ENCODE measurements at places on chromosomes 12 and 14. TPM values are rescaled to one million over a fixed set of nuclear protein-coding genes. Genes with fewer than 3 reads are reported as not detected.

ARPC3 gene
- 234 TPM for total RNA-seq

GRCh38 chr12:66152732-66153131 lies 17.1 kb downstream of the TMBIM4 start:
- DNase-seq, result peak; percentile 56

AMN gene
- under 0.01 TPM for total RNA-seq

GRCh38 chr12:53313996-53314395 lies 7.4 kb downstream of the AAAS start:
- no peak for DNase-seq

DNA sequence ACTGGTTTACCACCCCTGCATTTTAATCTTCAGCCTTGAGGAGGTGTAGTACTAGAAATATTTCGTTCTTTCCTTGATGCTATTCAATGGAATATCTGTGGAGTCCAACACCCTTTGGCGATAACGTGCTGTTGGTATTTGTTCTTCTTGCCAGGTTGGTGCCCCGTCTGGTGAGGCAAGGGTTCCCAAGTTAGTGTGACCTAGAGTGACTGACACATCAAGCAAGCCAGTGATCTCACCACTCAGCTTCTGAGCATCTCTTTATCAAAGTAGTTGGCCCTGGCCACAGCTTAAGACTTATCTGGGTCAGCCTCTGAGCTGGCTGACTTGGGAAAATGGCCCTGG lies 60.2 kb downstream of the PLXNC1 start:
- DNase-seq, result no peak

Measured in IMR-90 (cell line).